HepG2 (cell line): ENCODE measurements at places on chromosomes 11 and 22. TPM values are rescaled to one million over a fixed set of nuclear protein-coding genes. Genes with fewer than 3 reads are reported as not detected.

The APOA1 gene
- total RNA-seq: 2,184 and 5,485 TPM in 2 replicates

The SLC17A6 gene
- total RNA-seq: not detected in 2 replicates

The TNRC6B gene
- 13.2 and 17.2 TPM in 2 replicates for total RNA-seq

The BTG4 gene
- total RNA-seq: not detected in 2 replicates

The SPDYC gene
- 0.15 TPM in 1 of 2 replicates, not detected in the other for total RNA-seq
